ENCODE measurements at places on chromosomes 12 and 14.

DNA sequence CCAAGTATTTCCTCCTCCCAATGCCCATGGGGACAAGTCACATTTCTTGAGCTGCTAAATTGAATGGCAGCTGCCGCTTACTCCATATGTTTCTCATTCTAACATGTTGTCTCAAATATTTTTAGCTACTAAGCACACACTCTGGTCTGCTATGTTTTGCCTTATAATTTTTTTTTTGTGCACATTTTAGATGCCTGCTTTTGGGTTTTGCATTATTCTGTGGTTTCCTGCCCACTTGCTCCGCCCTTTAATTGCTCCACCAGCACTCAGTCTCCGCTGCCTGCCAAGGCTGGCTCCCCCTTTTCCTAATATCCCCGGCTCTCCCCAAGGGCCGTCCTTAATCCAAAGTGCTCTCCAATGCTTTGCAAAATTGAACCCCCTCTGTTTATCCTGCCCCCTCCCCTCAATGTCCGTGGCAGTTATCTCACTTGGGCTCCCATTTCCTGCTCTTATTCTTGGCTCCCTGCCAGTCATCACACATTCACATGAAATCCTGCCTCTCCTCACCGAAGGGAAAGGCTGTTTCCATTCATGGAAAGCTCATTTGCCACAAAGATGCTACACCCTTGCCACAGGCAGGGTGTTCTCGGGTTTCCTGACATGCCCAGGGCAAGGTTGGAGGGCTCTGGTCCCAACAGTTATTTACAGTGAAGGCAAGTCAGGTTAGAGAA, 79.4 kb downstream of the C12orf75 start:
- DNase-seq = peak; percentile 56

GRCh38 chr12:6185961-6186827, 14.0 kb upstream of the CD9 start:
- no peak for DNase-seq

GRCh38 chr12:64733857-64734256, 25.3 kb downstream of the GNS start:
- no peak for DNase-seq

DNA sequence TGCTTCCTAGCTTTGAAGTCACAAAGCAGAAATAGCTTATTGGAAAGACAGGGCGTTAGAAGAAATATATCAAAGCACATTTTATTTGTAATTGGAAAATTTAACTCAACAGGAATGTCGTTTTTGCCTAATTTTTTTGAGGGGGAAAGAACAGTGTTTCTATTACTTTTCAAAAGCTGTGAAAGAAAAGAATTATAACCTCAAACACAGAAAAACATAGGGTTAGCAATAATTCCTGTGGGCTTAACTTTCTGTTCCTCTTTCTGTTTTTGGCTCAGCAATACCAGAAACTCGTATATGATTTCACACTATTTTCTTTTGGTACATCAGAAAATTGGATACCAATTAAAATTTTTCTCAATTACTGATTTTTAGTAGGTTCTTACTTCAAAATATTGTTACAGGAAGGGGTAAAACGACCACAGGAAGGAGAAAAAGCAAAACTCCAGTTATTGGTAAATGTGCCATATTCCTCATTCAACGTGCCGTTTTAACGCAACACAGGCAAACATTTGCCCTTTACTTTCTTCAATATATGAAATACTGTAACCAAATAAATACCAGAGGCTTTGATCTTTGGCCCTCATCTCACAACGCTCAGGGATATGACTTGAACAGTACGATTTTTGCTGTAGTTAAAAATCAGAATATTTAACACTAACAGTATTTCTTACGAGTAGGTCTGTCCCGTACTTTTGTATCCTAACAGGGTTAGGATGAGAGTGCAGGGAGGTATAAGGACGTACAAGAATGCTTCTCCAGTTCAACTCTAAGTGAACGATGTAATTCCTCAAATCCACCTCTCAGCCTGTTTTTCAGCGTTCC, 1.3 kb upstream of the RNU6-7 start:
- DNase-seq = no peak

DNA sequence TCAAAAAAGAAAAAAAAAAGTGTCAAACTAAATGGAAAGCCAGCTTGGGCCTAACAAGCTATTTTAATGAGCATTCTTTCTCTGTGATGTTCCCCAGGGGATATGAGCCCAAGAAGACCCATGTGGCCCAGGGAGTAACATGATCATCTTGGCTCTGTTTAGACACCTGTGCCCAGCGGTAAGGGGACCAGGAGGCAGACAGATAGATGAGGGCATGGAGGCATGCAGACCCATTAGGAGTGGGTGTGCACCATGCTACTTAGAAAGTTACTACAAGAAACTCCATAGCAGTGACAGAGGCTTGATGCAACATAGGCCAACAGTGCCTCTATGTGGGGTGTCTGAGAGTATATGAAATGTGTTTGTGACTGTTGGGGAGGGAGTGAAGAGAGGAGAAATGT, 3.1 kb upstream of the CREBL2 start:
- DNase-seq = no peak

- DNase-seq = no peak
Observed at GRCh38 chr14:97776890-97777558, 979.8 kb downstream of the VRK1 start.

DNA sequence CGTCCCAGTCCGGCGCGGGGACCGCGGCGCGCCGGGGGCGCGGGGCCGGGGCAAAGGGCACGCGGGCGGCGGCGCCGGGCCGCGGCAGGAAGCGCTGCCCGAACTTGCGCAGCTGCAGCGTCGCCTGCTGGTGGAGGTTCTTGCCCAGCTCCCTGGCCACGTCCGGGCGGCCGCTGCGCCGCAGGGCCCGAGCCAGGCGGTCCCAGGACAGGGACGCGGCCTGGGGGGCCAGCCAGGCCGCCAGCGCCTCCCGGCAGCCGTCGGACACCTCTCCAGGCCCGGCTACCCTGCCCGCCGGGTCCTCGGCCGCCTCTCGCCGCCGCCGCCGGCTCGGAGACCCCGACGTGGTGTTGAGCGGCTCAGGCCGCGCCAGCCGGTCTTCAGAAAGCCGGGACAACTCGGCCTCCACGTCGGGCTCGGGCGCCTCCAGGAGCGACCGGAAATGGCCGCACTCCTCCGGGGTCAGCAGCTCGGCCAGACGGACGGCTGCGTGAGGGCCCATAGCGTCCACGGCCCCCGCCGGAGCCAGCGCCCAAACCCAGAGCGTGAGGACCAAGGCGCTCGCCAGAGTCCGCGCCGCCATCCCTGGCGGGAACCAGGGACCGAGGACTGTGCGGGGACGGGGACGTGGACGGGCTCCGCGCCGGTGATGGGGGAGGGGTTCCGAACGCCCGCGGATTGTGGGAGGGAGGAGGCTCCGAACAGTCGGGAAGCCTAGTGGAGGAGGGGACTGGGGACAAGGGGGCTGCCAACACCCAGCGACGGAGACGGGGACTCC, 34.0 kb downstream of the FIGNL2 start:
- peak; percentile 25 for DNase-seq

DNA sequence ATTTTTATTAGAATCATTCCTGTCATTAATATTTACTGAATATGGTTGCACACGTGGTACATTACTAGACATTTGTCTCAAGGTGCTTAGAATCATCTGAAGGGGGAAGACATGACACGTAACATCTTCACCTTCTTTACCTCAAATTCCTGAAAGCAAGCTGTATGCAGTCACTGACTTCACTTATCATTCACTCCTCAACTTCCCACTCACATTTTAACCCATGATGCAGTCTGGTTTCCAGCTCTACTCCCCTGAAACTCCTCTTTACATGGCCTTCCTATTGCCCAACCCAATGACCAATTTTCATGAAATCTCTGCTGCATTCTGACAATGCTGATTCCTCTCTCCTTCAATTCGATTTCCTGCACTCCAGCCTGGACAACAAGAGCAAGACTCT, 5.8 kb upstream of the PSMC6 start:
- DNase-seq = no peak

DNA sequence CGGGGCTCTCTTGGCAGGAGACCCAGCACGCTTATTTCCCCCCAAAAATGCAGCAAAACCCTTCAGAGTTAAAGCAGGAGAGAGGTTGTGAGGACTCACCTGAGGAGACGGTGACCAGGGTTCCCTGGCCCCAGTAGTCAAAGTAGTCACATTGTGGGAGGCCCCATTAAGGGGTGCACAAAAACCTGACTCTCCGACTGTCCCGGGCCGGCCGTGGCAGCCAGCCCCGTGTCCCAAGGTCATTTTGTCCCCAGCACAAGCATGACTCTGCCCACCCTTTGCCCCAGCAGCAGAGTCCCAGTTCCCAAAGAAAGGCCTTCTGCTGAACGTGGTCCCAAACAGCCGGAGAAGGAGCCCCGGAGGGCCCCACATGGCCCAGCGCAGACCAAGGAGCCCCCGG, 337.7 kb downstream of the TMEM121 start:
- DNase-seq = no peak

GRCh38 chr12:118986050-118986449, 4.7 kb downstream of the SRRM4 start:
- no peak for DNase-seq

DNA sequence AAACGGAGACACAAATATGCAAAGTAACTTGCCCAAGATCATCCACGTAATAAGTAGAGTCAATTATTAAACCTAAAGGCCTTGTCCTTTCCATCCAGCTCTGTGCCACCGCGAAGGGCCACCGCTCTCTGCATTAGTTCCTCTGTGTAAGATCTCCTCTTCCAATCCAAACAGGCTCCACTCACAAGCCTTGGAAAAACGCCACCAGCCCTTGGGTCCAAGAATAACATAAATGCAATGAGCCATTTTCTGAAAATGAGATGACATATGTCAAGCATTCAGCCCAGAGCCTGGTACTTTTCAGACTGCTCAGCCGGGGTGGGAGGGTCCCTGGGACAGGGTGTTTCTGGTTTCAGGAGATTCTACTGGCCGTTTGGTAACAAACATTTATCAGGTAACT, 30.0 kb downstream of the DGLUCY start:
- no peak for DNase-seq
